ENCODE measurements at places on chromosomes 16 and 17. TPM values are rescaled to one million over a fixed set of nuclear protein-coding genes. Genes with fewer than 3 reads are reported as not detected.

DNA sequence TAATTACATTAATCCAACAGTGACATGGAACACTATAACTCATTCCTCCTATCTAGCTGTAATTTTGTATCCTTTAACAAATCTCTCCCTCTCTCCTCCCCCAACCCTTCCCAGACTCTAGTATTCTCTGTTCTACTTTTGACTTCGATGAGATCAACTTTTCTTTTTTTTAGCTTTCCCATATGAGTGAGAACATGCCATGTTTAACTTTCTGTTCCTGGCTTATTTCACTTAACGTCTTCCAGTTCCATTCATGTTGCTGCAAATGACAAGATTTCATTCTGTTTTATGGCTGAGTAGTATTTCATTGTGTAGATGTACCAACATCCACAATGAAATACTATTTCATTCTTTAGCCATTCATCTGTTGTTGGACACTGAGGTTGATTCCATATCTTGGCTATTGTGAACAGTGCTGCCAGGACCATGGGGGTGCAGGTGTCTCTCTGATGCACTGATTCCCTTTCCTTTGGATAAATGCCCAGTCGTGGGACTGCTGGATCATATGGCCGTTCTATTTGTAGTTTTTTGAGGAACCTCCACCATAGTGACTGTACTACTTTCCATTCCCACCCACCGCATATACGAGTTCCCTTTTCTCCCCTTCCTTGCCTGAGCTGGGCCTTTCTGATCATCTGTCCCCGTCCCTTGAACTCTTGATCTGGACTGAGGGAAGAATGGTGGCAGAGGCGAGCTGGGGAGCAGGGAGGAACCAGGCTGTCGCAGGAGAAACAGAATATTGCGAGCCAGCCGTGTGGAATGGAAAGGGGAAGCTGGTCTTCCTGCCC is 7.7 kb upstream of the CEP295NL start:
- no peak for DNase-seq

The CTRB2 gene
- 8.9 TPM for total RNA-seq

The KRT39 gene
- not detected for total RNA-seq

- no peak for DNase-seq
Measured at GRCh38 chr16:63568164-63568563, 1531.9 kb upstream of the CDH8 start.

The RNF157 gene
- total RNA-seq: 14.8 TPM

DNA sequence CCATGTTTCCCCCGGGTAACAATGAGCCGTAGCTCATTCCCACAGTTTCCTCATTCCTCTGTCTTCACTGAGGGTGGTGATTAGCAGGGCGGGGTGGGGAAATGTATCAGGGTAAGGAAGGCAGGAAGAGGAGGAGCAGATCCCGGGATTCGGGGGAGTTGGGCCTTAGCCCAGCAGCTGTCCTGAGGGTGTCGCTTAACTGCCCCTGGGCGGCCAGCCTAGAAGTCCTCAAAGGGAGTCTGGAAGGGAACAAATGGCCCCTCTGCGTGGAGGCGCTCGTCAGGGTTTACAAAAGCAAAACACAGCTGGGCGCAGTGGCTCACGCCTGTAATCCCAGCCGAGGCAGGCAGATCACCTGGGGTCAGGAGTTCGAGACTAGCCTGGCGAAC is 14.3 kb downstream of the MLYCD start:
- DNase-seq: no peak

The KRT33A gene
- not detected for total RNA-seq
